ENCODE measurements at places on chromosomes 7 and 10. TPM values are rescaled to one million over a fixed set of nuclear protein-coding genes. Genes with fewer than 3 reads are reported as not detected.

Gene JAZF1
- total RNA-seq = 10.6 TPM

Gene LRGUK
- total RNA-seq = under 0.01 TPM

Gene GPR85
- 0.35 TPM for total RNA-seq

Gene PGAM2
- total RNA-seq = 0.26 TPM

Gene RAPGEF5
- 0.85 TPM for total RNA-seq

Gene GRID1
- total RNA-seq = 0.34 TPM

Gene PLAC9
- 260 TPM for total RNA-seq

Gene KIF11
- total RNA-seq = 2.8 TPM

Gene NXPH1
- not detected for total RNA-seq

Gene SEC61G
- total RNA-seq = 265 TPM

Gene DMBT1
- not detected for total RNA-seq

Gene PODXL
- 4.3 TPM for total RNA-seq

Gene SPDYE2B
- not detected for total RNA-seq

Gene CUL1
- total RNA-seq = 30.5 TPM

Gene SPDYE18
- total RNA-seq = not detected

Gene NUDT5
- 47.8 TPM for total RNA-seq

Gene PRPS1L1
- not detected for total RNA-seq

Gene RET
- total RNA-seq = 0.35 TPM

Gene CCDC6
- 35.1 TPM for total RNA-seq

Gene SPDYE5
- total RNA-seq = not detected

Gene HOXA7
- total RNA-seq = 0.58 TPM

Gene PYROXD2
- 17.6 TPM for total RNA-seq

Gene COL17A1
- 0.23 TPM for total RNA-seq

Gene LEP
- 1.7 TPM for total RNA-seq

Gene INMT
- 567 TPM for total RNA-seq

Gene PBLD
- 6.7 TPM for total RNA-seq

Gene PON3
- total RNA-seq = 4.0 TPM

Gene HOXA1
- total RNA-seq = 3.3 TPM

Gene ARHGAP22
- 6.0 TPM for total RNA-seq

Gene SORCS1
- total RNA-seq = 0.09 TPM

Gene NPFFR1
- not detected for total RNA-seq

Gene SLC13A1
- total RNA-seq = not detected

Data from pericardium fibroblast (primary cell).